ENCODE measurements at places on chromosomes 16 and 17.

DNA sequence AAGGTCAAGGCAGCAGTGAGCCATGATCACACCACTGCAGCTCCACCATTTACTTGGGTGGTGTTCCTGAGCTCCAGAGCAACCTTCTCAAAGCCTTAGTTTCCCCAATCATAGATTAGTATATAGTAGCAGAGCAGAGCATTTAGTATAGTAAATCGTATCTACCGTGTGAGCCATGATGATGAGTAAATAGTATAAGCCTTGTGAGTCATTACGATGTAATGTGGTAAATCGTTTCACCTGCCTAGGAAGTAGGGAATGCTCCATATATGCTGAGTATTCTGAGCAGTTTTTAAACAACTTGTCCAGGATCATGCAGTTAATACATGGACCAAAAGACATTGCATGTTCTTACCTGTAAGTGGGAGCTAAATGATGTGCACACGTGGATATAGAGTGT is 66.4 kb downstream of the SCNN1B start:
- no peak for DNase-seq

DNA sequence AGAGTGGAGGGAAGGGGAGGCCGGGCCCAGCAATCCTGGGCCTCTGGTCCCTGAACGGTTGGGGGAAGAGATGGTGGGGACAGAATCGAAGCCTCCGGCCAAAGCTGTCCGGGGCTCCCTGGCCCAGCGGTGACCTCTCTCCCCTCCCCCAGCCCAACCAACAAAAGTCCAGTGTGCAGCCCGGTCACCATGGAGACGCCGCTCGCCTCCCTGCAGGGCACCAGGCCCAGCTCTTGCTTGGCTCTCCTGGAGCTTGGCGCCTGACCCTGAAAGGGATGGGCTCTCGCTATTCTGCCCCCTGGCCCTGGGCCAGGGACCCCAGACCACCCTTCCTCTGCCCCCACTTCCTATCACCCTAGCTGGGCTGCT is 1.3 kb downstream of the METRN start:
- DNase-seq: no peak

- DNase-seq: no peak
These were observed 12.2 kb downstream of the N4BP1 start for GRCh38 chr16:48597563-48598387.

GRCh38 chr16:25372716-25373115 is 115.1 kb upstream of the ZKSCAN2 start:
- no peak for DNase-seq

DNA sequence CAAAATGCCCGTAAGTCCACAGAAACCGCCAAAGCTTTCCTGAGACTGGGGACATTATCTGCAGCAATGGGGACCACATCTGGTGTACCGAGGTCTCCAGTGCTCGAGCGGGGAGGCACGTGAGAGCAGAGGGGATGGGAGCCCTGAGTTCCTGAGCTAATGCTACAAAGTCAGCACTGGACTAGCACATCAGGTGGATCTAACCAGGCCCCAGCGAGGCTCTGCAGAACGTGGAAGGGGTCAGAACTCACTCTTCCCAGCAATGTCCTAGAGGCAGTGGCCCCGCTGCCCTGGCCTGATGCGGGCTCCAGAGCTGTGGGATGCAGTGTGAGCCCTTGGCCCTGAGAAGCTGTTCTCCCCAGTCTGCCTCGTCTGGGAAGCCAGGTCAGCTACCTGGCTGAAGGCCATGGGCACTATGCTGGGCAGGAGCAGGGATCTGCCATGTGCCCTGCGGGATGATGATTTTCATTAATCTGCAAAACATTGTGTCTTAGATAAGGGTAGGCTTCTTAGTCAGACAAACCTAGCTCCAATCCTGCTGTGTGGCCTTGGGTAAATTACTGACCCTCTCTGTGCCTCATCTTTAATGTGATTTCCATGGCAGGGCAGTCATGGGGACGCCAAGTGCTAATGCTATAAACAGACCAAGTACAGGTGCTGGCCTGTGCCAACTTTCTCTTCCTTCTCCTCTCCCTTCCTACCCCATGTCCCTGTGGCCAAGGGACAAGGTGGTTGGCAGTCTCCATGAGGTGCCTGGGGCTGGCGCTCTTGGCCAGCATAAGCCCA is 40.1 kb upstream of the SLC38A10 start:
- DNase-seq: no peak

DNA sequence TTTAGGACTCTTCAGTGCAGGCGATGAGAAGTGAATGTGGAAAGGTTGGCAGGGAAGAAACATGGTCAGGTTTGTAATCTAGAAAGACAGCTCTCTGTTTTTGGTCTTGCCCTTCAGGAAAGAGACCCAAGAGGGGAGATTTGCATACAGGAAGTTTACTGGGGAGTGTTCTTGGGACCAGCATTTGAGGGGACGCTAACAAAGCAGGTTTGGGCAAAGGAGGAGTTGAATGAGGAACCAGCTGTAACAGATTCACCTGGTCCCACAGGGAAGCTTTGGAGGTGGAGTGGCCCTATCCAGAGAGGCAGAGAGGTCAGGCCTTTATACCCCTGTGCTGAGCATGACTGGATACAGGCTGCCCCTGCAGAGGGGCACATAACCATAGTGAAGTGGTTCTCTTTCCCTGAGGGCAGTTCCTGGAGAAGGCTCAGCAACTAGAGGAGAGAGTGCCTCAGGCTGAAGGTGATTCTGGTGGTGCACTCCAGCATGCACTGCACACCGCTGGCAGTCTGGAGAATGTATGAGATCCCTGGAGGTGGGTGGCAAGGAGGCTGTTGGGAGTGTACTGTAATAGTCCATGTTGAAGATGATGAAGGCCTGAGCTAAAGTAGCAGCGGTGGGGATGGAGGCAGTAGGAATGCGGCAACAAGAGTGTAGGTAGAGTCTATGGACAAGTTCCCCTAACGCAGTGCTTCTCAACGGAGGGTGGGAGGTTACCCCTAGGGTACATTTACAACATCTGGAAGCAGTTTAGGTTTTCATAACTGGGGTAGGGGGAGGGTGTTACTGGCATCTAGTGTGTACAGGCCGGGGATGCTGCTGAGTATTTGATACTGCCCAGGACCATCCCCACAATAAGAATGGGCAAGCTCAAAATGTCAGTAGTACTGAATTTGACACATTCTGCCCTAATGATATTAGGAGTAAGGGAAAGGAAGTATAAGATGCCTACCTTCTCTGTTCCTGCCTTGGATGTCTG is 37.2 kb downstream of the MAP2K6 start:
- no peak for DNase-seq

GRCh38 chr17:20702692-20703091 is 123.2 kb downstream of the CDRT15L2 start:
- no peak for DNase-seq

- no peak for DNase-seq
These were observed 5.5 kb upstream of the SECTM1 start for GRCh38 chr17:82338858-82339633.

DNA sequence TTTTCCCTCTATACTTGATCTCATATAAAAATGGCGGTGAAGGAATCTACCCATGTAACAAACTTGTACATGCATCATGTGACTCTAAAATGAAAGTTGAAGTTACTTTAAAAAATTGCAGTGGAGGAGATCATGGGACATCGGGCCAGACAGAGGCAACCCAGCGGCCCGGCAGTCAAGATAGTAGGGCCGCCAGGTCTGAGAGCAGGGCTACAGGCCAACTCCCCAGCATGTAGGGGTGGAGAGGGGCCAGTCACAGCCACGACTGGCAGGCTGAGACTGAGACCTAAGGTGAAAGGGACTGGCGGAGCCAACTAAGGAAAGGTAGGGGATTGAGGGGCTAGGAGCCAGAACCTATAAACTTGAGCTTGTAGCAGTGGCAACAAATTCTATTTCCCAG is 150.9 kb downstream of the MAP2K6 start:
- DNase-seq: no peak

- DNase-seq: no peak
These were observed 29.6 kb upstream of the ASGR2 start for GRCh38 chr17:7144213-7144612.

DNA sequence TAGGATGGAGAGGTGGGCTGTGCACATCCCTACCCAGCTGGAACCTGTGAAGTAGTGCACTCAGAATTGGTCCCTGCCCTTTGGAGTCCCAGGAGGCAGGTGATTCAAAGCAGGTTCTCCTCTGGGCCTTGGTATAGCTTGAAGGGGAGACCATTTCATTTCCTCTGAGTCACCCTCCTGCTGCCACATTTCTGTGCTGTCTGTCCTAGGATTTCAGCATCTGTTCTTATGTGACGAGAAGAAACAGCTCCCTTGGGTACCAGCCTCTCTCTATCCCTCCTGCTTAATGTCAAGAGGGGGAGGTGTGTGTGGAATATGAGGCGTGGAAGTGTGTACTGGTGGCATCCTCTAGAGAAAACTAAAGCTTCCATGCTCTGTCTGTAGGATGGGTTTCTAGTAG is 5.0 kb upstream of the NFE2L1 start:
- no peak for DNase-seq

DNA sequence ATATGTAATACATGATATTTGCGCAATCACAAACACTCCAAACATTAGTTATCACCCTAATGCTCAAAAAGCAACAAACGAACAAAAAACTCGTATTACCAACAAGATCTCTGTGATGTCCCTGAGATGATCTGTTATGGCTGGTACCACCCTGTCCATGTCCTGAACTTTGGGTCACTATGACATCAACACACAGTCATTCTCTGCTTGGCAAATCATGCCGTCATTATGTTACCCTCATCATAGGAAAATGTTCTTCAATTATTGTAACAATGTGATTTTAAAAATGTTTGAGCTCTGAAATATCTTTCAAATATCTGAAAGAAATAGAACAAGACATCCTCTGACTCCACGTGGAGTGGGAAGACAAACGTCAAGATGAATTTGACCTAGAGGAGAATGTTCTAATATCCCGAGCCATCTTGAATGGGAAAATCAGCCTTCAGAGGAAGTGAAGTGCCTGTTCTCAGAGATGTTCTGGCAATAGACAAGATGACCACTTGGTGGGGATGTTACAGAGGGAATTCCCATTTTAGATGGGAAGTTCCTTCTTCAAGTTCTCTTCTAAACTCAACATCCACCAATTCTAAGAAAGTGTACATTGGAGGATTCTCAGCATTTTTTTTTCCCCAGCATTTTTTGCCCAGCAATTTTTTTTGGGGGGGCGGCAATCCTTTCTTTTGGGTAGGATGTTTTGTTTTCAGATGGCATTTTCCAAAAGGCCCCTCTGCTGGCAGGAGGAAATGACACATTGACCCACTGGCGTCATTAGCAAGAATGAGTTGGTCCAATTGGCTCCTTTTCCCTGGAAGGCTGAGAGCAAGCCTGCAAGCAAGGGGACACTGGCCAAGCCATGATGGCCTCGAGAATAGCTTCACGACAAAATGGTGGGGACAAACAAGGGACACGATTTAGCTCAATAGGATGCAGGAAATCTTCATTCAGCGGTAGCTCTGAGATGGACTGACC is 3.7 kb upstream of the HSD17B2 start:
- DNase-seq: no peak

DNA sequence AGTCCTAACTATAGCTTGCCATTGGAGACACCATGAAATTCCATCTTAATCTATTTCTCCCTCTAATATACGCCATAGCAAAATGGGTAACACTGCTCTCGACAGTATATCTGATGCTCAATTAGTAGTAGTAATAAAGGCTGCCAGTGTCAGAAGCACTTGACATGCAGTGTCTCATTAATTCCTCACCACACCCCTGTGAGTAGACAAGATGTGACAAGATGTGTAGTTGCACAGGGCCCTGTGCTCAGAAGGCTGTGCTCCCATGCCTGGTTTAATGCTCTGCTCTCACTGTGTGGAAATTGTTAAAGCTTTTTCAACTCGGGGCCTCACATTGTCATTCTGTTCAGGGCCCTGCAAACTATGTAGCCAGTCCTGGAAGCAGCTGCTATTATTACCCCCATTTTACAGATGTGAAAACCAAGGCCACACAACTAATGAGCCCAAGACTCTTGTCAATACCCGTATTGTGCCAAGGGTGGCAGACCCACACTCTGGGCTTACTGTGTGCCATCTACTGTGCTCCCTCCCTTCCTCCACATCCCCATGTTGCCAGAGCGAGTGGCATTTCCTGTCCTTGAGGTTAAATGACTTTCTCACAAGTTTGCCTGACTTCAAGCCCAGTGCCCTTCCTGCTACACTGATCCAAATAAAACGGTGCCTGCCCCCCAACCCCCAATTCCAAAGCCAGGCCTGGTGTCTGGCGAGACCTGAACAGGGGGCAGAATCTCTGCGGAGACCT is 287.3 kb upstream of the CCL2 start:
- no peak for DNase-seq

GRCh38 chr16:73170612-73171038 is 122.7 kb upstream of the ZFHX3 start:
- no peak for DNase-seq

DNA sequence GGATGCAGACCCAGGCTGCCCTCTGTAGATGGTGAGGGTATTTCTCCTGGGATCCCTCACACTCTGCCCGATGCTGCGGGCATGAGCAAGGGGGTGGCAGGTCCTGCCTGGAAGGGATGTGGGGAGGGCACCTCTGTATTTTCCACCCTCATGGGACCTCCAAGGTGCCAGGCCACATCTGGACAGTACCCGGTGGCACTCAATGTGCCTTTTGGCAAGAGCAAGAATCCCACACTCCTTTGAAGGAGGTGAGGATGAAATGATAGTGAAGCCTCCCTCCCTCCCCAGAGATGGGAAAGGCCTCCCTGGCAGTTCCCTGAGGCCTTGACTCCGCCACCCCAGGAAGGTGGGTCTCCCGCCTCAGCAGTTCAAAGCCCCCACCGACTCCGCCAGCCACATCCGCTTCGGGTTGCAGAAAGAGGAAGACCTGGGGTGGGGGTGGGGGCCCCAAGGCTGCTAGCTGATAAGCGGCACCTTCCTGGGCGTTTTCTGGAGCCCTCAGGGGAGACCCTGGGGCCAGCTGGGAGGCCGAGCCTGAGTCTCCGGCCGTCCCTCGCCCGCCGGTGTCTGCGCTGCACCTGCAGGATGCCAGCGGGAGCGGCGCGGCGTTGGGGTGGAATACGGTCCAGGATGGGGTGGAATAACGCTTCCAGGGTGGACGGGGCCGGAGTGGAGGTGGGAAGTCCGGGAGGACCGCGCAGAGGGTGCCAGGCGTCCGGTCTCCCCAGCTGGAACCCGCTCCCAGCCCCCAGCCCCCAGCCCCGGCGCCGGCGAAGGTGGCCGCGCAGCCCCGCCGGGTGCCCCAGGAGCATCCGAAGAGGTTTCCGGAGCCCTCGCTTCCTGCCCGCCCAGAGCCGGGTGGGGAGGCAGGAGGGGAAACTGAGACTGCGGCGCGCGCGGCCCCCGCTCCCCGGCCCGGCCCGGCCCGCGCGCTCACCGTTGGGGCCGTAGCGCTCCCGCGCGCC is 718 bp downstream of the ATP2A3 start:
- no peak for DNase-seq

DNA sequence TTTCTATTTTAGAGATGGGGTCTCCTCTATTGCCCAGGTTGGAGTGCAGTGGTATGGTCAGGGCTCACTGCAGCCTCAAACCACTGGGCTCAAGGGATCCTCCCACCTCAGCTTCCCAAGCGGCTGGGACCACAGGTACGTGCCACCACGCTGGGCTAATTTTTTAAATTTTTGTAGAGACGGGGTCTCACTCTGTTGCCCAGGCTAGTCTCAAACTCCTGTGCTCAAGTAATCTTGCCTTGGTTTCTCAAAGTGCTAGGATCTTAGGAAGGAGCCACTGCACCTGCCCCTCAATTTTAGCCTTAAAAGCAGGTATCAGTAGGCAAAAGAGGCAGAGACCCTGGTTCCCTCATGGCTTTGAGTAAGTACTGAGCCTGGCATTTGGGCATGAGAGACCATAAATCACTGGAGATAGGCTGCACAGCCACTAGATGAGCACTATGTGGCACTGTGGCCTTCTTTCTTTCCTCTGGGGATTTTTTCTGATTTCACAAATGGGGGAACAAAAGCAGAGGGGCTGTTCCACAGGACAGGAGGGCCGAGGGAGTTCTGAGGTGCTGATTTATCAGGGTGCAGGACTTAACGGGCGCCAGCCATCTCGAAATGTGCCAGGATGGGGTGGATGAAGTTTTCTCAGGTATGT is 82.2 kb downstream of the PLXDC1 start:
- no peak for DNase-seq
